Hematopoietic multipotent progenitor cell treated with erythropoietin and hydrocortisone succinate and interleukin-3 and kit ligand, for 8 days (in vitro differentiated cells): ENCODE measurements at places on chromosomes 2 and 18.
A peak's percentile ranks its signal among the peaks of the same experiment; 100 is the strongest.

GRCh38 chr18:58911766-58912165 lies 47.1 kb downstream of the ZNF532 start:
- no peak for DNase-seq

DNA sequence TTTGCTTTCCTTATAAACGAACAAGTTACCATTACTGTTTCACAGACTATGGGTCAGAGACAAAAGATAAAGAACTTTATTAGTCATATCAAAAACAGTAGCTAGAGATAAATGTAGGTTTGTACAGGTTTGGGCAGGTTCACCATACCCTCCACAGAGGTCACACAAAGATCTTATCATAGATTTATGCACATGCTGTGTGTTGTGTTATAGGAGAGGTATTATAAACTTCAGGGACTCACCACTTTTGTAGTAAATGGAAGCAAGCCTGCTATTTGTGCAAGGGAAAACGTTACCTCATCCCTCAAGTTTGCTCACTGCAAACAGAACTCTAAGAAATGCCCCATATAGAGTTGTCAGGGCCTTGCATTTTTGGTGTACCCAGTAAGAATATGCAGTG lies 584.5 kb upstream of the LRRTM1 start:
- no peak for DNase-seq

DNA sequence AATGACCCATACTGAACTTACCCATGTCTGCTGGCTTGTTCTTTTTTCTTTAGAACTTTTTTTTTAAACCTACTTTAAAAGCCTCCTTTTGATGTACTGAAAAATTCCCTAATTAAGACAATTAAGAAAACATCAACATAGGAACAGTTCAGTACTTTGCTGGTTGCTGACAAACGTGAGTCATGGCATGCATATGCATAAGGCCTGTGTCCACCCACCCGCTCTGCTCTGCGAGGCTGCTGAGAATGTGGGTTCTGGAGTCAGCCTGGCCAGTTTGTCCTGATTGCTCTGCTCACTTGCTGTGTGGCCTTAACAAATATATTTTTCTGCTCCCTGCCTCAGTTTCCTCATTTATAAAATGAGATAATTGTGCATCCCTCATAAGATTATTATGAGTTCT lies 27.3 kb downstream of the LAMA3 start:
- no peak for DNase-seq

DNA sequence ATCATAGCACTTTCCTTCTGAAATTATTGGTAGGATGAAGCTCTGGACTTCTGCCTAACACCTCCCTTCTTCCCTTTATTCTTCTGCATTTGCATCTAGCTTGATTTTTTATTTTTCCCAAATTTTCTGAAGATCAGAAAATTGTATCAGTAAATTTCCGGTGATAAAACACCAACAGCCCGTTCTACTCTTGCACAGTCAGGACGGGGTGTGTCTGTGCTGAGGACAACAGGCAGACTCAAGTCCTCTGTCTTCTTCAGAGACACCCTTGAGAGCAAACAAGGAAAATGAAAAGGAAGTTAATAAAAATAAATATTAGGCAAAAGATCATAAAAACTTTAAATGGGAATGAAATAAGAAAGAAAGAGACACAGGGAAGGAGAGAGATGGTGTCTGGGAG lies 120.7 kb downstream of the ARL4C start:
- DNase-seq: no peak

- DNase-seq: no peak
Observed at GRCh38 chr18:11035814-11036495, 113.4 kb downstream of the PIEZO2 start.

DNA sequence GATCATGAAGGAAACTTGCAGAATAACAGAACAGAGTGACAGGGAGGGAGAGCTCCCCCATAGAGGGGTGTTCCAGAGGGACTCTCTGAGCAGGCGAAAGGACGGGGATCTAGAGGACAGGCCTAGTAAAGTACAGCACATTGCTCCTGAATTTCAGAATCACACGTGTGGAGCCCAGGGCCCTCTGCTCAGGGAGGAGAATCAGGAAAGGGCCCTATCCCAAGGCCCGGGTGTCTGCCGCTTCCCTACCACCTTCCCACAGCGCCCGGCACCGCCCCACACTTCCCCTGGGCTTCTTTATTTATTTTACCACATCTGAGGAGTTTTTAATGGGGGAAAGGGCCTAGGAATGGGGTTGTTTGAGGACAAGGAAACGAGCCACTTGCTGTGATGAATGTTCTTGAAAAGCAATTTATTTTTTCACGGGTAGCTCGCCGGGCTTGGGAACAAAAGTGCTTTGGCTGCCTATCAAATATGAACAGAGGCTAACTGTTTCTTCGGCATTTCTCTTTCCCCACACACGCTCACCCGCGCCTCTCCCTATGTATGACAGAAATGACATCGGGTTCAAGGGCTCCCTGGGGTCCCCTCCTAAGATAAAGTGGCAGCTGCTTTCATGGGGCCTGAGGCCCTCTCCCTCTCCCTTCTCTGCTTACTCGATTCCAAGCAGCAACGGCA lies 79.3 kb upstream of the GLI2 start:
- DNase-seq: no peak

GRCh38 chr2:179250095-179250494 lies 14.5 kb downstream of the SESTD1 start:
- no peak for DNase-seq

DNA sequence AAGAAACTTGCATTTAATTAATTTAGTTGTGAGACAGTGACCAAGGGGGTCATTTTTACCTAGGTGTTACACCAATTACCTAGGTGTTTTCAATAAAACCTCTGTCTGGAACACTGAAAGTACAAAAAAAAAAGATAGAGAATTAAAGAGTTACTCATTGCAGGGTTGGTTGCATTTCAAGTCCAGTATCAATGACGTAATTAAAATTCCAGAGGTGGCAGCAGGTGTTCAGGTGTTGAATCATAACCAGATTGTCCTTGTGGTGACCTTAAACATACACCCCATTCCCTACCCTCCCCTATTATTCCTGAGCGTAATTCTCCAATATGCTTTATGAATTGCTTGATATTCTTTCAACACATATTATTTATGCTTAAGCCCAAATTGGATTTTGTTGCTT lies 352.0 kb upstream of the SLC8A1 start:
- DNase-seq: no peak

DNA sequence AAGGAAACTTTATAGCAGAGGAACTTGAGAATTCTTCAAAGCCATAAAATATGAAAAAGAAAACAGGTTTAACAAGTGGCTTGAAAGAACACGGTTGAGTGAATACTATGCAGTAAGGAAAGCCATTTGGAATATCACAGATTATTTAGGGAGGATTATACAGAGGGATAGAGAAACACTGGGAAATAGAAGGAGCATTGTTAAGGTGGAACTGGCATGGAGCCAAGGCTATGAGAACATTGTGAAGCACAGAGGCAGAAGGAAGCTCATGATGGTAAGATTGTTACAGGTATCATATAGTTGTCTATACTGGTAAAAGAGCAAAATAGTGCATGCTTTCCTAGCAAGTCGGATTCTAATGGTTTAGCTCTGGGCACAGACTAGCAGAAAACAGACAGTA lies 87.1 kb downstream of the SS18 start:
- peak; percentile 46 for DNase-seq

DNA sequence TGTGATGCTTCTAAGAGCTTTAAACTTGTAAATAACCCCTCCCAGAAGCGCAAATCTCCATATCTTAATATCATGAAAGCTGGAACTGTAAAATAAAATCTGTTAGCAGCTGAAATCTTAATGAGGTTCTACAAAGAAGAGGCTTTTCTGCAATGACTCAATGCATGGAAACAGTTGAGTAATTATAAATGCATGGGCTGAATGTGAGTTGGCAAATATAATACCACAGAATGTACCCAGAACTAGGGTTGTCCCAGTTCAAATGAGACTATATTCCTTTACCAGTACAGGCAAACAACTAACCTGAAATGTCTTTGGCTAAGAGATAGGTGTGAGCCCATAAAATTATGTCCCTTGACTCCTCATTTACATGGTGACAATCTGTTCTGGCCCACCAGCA lies 52.9 kb downstream of the SATB2 start:
- no peak for DNase-seq

- no peak for DNase-seq
Observed at GRCh38 chr2:165069151-165069550, 113.8 kb upstream of the SLC38A11 start.

- DNase-seq: peak; percentile 65
Observed at GRCh38 chr2:176140513-176141317, 10.6 kb upstream of the HOXD4 start.

GRCh38 chr2:111706481-111707001 lies 177.5 kb downstream of the ANAPC1 start:
- DNase-seq: no peak

GRCh38 chr18:59219672-59220163 lies at the start of gene GRP:
TSS of gene GRP (plus strand) at chr18:59220158. CDS start at chr18:59220266, 108 bp downstream.
- no peak for DNase-seq

DNA sequence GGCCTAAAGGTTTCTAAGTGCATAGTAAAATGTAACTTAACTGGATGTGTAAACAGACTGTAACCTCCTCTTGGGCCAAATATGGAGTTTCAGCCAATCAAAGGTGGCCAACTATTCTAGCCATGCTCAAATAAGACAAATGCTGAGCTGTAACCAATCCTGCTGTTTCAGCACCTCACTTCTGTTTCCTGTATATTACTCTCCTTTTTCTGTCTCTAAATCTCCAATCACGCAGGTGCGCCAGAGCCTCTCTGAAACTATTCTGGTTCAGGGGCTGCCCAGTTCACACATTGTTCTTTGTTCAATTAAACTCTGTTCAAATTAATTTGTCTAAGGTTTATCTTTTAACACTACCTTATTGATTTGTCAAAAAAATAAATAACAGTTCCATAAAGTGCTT lies 532.7 kb upstream of the DCC start:
- DNase-seq: no peak

DNA sequence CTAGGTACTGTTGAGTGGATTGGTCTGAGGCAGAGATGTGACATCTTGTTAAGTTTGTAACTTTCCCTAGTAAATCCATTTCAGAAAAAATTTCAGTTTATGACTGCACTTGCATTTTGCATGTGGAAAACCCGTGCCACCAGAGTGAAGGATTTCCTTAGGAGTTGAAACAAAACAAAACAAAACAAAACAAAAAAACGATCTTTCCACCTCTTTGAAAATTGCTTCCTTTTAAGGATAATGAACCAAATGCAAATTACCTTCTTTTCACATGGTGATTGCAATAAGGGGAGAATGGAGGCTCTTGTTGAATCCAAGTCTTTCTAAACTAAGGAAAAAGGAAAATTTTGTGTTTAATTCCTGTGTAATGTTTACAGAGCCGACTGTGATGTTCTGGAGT lies 43.2 kb downstream of the PHLPP1 start:
- DNase-seq: no peak

- no peak for DNase-seq
Observed at GRCh38 chr2:200297989-200298388, 8.5 kb upstream of the SPATS2L start.

- DNase-seq: no peak
Observed at GRCh38 chr2:192827735-192828134, 633.0 kb upstream of the TMEFF2 start.

GRCh38 chr2:46535360-46535759 lies 56.0 kb downstream of the TMEM247 start:
- DNase-seq: no peak

- no peak for DNase-seq
Observed at GRCh38 chr2:45283764-45284620, 274.7 kb upstream of the SIX2 start.

- no peak for DNase-seq
Observed at GRCh38 chr2:9824956-9825720, 18.1 kb upstream of the TAF1B start.

GRCh38 chr2:31401580-31401979 lies 13.0 kb downstream of the XDH start:
- DNase-seq: no peak

DNA sequence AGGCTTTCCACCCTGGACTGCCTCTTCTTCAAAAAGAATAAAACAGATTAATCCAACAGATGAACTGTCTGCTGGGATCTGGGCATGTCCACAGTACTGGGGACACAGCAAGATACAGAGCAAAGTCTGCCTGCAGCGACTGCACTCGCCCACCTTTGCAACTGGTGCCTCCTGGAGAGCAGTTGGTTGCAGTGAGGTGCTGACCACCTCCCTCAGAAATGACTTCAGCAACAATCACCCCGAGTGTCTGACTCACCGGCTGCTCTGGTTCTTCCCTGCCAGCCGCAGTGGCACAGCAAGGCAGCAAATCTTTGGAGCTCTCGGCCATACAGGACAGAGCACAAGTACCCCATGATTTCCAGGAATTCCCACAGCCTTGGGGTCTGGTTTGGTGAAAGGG lies 179.7 kb downstream of the ANAPC1 start:
- DNase-seq: no peak

- no peak for DNase-seq
Observed at GRCh38 chr2:4174796-4175195, 471.4 kb downstream of the DCDC2C start.
